GM23338 (cell line): ENCODE measurements at places on chromosomes 4 and X.

GRCh38 chr4:59994118-59994517 is 1206.0 kb upstream of the ADGRL3 start:
- no peak for DNase-seq

GRCh38 chr4:3268395-3269104 is 19.6 kb downstream of the MSANTD1 start:
- no peak for DNase-seq

DNA sequence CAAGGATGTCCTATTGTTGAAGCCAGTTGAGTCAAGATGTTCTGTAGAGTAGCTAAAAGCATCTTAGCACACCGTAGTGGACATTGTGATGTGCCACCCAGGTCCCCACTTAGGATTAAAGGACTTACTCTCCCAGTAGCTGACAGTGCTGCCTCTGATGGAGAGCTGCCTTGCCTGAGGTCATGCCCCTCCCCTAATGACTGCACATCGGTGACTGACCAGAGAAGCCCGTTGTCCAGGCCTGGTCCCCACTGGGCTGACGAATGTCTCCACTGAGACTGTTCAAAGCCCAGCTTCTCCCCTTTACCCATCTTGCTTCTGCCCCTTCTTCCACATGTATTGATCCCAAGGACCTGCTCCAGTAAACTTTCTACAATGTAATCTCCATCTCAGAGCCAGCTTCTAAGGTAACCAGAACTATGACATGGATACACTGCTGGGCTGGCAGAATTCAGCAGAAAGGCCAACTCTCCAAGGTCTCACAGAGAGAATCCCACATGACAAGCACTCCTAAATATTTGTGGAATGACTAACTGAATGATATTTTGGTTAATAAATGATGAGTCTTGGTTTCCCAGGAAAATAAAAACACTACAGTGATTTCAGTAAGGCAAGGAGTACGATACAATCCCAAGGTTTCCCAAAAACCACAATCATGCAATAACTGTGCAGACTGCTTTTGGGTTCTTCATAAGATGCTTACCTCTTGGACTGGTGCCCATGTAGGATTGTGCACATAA is 82.4 kb upstream of the TMEM150C start:
- no peak for DNase-seq

GRCh38 chr4:151100531-151100930 is 1.1 kb downstream of the RPS3A start:
- DNase-seq, result no peak

DNA sequence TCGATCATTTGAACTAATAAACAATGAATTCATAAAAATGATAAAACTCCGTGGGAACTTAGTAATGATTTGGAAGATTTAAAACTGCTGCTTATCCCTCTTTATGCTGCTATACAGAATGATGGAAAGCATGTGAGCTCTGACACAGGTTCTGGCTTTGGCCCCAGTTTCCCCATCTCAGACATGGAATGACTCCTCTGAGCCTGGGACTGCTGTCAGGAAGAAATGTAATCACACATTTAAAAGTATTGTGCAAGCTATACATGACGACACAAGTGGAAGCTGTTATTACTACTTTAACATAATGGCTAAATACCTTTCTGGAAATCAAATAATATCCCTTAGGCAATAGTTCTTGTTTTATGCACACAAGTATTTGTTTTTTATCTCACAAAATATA is 161.7 kb downstream of the DCHS2 start:
- no peak for DNase-seq

DNA sequence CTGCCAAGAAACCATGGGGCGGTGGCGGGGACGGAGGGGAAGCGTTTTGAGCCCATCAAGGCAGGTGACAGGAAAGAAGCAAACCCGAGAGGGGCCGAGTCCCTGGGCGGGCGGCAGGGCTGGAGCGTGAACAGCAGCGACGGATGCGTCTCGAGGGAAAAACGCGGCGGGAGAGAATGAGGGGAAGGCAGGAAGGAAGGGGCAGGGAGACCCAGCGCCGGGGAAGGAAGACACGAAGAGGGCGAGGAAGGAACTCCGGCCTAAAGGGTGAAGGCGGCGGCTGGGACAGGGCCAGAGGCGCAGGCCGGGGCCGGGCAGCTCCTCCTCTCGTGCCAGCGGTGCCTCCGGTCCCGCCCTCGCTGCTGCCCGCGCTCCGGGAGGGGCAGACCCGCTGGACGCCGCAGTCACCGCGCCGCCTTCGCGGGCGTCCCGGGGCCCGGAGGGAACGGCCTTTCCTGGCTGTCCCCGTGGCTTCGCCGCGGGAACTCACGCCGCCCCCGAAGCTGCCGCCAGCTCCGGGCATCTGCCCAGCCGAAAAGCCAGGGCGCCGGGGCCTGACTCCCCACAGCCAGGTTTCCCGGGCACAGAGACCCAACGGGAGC is 751 bp upstream of the RGS12 start:
- DNase-seq, result peak; percentile 57

DNA sequence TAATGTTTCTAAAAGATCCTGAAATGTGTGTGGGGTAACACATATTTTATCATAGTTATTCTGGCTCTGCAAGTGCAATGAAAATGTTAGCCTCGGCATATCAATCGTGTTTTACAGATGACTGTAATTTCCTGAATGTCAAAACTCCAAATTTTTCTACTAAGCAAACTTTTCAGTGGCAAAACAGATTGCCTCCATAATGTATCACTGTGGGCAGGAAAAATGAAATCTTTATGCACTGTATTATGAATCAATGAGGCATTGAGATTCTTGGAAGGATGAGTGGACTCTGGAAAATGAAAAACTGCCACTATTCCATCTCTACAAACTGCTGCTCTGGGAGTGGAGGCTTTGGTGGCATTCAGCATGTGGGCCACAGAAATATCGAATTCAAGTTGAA is 160.1 kb upstream of the MBNL3 start:
- DNase-seq, result no peak

- DNase-seq, result no peak
Measured at GRCh38 chr4:107552306-107552705, 167.7 kb downstream of the PAPSS1 start.

DNA sequence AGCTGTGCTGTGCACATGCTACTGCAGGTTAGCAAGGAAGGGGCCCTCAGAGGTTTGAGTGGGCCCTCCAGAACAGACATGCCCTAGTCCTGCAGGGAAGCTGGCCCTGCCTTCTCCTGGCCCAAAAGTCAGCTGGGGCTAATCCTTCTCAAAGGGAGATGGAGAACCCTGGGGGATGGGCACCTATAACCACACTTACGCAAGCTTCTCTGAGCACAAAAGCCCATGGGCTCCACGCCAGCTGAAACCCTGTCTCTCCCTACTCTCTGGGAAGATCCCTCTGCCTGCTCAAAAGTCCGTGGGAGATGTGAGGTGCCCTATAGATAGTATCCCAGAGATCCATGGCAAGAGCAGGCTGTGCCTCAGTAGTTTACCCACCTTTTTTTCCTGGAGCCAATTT is 58.9 kb upstream of the DKK2 start:
- no peak for DNase-seq

DNA sequence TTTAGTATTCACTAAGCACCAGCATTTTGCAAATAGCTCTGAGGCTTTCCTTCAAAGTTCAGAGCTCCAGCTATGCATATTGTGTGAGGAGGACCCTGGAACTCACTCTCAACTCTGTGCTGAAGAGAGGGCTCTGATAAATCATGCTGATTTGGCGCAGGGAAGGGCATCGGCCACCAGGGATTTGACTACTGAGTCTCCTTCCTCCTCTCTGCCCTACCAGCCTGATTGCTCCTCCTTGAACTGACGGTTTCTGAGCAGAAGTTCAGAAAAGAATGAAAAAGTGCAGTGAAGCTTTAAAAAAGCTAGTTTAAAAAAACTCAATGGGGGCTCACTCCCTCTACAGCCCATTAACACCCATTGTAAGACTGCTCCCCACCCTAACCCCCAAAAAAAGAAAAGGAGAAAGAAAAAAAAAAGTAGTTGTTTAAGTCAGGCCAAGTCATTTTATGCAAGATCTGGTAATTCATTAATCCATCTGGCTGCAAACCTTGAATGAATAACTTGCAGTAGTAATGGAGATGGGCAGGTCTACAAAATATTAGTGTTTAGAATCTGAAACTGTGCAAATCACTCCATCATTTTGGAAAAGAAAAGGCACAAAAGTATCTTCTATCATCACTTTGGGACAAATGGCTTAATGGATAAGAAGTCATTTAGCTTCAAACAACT is 13.3 kb downstream of the PPARGC1A start:
- DNase-seq, result peak; percentile 55

GRCh38 chr4:89314291-89314690 is 6.7 kb upstream of the GPRIN3 start:
- DNase-seq, result no peak

GRCh38 chr4:124318292-124318691 is 394.2 kb downstream of the ANKRD50 start:
- DNase-seq, result no peak

GRCh38 chr4:110058677-110059076 is 139.7 kb downstream of the ELOVL6 start:
- DNase-seq, result no peak

GRCh38 chr4:168900080-168900479 is 110.0 kb downstream of the CBR4 start:
- no peak for DNase-seq

DNA sequence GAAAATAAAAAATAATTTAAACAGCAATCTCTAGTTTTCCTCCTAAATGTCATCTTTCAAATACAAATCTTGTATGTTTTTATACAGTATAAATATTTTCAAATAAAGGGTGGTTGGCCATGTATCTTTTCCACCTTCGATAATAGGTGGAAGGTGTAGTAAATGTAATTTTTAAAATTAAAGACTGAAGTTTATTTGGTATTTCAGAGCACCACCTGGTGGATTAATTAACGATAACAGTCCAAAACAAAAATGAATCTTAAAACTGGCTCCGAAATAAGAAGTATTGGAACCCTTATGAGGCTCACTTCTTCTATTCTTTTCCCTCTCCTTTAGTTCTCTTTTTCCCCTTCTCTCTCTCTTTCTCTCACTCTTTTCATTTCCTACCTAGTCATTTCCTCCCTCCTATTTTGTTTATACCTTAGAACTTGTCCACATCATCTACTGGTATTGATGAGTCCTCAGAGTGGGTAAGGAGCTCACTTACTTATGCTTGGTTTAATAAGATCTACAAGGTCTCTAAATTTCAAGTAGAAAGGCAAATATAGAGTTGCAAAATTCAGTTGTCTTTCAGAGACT is 82.9 kb upstream of the EXOC1L start:
- peak; percentile 37 for DNase-seq

- no peak for DNase-seq
Measured at GRCh38 chr4:165737309-165737972, 135.6 kb upstream of the TLL1 start.

DNA sequence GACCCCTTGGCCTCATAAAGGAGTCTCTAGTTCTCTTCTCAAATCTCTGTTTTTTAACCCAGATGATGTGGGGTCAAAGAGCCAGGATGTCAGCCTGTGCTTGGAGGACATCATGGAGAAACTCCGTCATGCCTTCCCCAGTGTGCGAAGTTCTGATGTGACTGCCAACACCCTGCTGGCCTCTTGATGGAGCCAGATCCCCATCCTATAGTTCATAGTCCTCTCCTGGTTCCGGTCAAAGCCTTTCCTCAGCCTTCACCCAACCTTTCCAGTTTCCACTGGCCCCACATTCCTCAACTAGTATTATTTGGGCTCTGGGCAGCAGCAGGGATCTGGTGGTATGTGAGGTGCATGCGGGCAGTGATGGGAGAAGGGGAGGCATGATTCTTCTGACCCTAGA is 30.7 kb downstream of the TAF7L start:
- DNase-seq, result peak; percentile 52

DNA sequence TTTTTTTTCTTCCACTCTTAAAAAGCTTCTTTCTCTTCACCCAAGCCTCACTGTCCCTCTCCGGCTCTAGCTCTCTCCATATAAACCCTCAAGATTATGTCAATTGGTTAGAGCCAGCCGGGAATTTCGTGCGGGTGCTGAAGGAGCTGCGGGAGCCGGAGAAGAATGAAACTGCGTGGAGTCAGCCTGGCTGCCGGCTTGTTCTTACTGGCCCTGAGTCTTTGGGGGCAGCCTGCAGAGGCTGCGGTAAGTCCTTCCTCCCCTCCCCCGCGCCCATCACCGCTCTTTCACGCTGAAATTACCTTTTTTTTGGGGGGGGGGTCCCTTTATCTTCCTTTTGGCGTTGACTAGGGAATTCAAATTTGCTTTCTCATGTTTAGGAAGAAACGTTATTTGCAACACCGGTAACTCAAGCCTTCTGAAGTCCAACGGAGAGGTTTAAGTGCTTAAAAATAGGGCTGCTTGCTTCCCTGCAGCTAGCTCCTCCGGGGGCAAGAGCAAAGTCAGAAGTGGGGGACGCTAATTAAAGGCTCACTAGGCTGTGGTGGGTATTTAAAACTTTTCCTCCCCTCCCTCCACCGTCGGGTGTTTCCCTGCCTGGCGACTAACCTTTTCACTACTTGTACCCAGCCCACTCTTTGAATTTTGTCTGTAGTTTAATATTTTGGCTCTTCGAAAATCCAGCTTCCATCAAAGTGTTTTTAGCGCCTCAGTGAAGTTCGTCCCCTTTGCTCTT is 491 bp downstream of the COL4A5 start:
- peak; percentile 34 for DNase-seq

- DNase-seq, result no peak
Measured at GRCh38 chr4:42610941-42611340, 46.0 kb downstream of the ATP8A1 start.

DNA sequence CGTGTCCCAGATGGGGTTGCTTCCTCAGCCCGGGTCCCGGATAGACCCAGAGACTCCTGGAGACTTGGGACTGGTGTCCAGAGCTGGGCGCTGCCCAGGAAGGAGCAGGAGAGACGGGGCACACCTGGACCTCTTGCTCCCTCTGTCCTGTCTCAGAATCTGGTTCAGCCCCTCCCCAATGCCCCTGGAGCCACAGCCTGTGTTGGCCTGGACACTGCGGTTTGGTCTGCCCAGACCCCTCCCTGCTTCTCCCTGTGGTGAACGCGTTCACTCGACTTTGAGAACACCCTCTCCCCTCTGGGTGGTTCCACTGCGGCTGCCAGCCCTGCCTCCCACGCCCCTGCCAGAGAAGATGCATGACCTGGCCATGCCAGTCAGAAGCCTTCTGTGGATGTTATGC is 111.1 kb downstream of the HMX1 start:
- no peak for DNase-seq

DNA sequence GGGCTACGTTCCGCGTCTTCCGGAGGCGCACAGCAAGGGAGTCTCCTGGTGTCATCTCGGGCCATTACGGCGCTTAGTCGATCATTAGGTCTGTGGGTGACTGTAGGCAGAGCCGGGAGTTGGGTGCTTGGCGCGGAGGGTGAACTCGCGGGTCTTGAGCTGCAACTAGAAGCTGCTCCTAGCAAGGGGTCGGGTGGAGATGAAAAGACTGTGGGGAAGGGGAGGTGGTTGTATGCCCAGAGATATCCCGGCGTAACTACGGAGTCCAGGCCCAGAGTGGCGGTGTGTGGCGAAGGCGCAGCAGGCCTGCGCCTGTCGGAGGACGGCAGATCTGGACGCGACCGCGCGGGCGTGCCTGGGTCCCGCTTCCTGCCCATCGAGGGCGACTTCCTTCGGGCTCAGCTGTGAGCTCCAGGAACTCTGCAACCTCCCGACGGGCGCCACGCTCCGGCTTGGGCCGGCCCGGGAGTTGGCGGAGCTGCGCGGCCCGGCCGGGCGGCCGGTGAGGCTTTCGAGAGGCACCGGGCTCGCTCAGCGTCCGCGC is 2.7 kb upstream of the NKX3-2 start:
- DNase-seq, result peak; percentile 80
